Suppressor macrophage (primary cell): ENCODE measurements at places on chromosomes 12 and 14.
A peak's percentile ranks its signal among the peaks of the same experiment; 100 is the strongest.

GRCh38 chr14:76937181-76938091, 91.1 kb downstream of the IRF2BPL start:
- peak; percentile 37 for DNase-seq

GRCh38 chr12:121181181-121181580, 28.7 kb upstream of the P2RX4 start:
- no peak for DNase-seq

DNA sequence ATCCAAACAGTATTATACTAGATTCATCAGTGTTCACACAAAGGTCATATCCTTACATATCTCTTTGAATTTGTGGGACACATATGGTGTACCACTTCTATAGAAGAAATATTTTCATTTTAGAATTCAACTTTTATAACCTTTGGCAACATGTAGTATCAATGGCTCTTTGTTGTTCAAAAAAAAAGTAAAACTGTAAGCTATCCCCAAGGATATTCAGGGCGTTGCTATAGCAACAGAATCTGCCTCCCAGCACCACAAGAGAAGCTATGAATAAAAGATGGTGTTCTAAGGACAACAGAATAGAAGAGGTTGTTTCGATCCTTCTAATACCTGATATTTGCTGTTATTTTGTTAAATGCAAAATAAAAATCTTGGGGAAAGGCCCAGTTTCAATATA, 139.3 kb downstream of the BRMS1L start:
- DNase-seq, result no peak

DNA sequence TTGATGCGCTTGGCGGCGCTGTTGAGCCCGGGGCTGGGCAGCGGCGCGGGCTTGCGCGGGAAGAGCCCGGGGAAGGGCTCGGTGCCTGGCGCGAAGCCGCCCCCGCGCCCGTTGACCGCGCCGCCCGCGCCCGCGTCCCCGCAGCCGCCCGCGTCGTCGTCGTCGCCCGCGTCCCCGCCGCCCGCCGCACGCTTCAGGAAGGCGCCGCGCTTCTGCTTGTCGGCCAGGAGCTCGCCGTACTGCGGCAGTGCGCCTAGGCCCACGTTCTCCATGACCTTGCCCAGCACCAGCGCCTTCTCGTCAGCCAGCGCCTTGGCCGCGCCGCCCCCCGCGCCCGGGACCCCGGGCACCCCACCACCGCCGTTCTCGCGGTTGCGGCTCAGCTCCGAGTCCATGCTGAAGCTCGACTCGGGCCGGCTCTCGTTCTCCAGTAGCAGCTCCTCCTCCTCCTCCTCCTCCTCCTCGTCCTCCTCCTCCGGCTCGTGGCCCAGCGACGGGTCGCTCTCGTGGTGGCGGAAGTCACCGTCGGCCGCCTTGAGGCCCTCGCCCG, 97.2 kb downstream of the BCL11B start:
- no peak for DNase-seq

DNA sequence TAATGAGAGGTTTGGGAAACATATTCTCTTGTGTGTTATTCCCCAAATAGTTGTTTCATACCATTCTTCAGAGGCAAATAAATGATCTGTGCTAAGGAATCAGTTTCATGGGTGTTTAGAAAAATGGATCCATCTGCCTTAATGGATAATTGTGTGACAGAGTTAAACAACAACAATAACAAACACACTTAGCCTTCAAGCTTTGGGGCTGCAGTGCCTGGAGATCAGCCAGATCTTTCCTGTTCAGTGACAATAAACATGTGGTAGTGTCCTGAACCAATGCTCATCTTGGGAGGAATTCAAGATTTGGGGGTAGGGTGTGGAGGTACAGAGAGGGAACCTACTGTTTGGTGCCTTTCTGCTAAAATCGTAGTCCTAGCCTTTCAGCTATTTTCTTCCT, 93.7 kb upstream of the PRICKLE1 start:
- DNase-seq, result no peak

- no peak for DNase-seq
Measured at GRCh38 chr12:97316321-97316720, 146.3 kb upstream of the RMST start.

DNA sequence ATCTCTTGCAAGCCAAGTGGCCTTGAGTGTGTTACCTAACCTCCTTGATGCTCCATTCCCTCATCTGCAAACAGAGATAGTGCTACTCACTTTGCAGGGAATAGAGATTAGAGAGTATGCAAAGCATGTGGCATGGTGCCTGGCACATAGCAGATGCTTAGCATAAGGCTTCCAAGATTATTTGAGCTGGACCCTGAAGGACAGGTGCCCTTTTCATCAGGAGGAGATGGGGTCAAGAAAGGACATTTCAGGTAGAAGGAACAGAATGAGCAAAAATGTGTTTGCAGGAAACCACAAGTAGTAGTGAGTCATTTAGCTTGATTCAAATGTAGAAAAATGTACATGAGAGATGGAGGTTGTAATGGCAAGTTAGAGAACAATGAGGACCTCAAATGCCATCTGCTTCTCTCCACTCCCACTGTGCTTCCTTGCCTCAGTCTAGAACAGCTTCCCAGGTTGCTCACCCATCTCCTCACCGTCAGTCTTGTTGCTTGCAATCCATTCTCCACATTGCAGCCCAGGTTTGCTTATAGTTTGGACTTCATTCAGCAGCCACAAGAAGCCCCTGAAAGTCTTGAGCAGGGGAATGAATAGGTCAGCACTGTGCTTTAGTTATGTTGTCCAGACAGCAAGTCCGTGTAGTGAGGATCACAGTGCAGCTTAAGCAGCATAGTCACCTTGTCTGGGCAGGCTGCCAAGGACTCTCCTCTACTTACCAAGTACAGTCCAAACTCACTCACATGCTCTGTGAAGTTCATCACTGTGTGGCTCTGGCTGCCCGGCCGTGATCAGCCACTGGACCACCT, 536.3 kb upstream of the CCDC196 start:
- no peak for DNase-seq

DNA sequence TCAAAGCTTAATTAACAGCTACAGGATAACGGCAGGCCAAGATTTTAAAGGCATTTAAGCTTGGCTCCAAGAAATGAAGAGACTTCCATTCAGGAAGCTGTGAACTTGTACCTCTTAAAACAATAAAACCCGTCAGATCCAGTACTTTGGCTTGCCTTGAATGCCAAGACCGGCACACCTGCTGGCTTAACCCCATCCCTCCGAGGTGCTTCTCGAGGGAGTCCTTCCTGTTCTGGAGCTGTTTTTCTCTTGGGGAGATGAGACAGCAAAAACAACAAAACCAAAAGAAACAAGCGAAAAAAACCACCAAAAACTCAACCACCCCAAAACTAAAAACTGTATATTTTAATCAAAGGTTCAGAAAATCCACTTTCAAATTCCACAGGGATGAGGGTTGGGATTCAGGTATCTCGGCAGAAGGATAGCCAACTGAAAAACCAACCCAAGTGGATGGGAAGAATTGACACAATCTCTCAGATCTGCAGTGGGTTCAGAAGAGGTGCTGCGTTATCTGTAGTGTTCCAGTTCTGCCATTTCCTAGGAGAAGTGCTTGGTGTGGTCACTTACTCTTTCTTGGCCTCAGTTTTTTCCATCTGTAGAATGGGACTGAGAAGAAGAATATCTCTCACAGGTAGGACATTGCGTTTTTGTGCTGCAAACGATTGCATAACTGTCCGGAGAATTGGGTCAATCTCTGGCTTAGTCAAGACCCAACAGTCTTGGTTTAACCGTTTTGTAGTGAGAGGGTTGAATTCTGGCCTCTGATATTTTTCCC, 420.1 kb downstream of the VRK1 start:
- DNase-seq, result no peak

- DNase-seq, result no peak
Measured at GRCh38 chr14:24088095-24088494, 6.0 kb upstream of the PCK2 start.

DNA sequence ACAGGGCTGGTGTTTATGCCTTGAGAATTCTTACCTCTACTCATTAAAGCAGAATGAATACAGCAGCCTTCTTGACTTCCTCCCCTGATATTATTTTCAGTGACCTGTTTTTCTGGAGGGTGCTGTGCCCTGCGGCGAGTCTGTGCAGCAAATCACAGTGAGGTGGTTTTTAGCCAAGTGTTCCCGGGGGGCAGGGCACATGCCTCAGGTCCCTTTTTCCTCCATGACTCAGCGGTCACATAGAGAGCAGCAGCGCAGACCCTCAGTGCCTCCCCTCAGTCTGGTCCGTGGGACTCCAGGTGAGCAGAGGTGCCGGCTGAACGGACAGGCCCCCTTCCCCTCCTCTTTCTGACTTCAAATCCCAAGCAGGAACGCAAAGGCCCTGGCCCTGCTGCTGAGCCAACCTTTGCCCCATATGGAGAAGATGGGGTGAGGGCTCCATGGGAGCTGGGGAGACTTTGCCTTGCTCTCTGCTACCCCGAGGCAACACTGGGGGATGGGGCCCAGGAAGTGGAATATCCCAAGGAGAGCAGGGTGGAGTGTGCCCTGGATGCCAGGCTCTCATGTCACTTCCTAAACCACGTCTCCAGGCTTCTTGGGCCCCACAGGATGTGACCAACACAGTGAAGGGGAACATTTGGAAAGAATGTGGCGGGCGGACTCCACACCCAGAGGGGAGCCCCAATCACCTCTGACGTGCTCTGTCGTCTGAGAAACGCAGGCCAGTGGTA, 90.0 kb downstream of the DHRS2 start:
- no peak for DNase-seq

- peak; percentile 84 for DNase-seq
Measured at GRCh38 chr14:74973003-74973653, 17.7 kb upstream of the PGF start.

GRCh38 chr14:100556936-100557505, 30.2 kb downstream of the BEGAIN start:
- DNase-seq, result no peak

- peak; percentile 14 for DNase-seq
Measured at GRCh38 chr12:112381406-112381882, 787 bp downstream of the HECTD4 start.

DNA sequence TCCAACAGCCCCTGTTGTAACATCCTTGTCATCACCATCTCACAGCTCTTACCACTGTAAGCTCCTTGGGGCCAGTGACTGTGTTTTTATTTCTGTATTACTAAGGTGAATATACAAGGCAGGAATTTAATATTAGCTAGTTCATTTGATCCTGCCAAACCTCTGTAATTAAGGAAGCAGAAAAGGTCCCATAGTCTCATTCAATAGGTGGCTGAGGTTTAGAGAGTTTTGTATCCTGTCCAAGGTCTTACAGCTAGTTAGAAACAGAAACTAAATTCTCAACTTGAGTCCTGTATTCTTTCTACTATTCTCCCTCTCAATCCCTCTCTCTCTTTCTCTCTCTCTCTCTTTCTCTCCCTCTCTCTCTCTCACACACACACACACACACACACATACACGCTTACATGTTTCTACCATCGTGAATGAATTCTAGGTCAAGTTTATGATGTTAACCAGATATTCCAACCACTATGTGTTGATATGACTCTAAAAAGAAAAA, 543 bp upstream of the GLIPR1 start:
- peak; percentile 31 for DNase-seq

DNA sequence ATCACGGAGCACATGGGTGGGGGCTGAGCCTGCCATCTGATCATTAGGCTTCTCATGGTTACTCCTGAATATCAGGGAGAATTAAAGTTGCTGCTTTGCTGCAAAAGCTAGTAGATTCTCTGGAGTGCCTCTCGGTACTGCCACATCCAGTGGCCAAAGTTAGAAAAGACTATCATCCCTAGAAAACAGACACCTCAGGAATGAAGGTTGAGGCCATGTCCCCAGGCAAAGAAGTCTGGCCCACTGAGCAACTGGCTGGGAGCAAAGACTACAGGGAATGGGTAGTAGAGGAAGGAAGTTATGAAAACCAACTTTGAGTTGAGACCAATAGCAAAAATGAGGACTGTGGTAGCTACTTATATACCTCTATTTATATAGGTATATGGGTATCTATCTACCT, 258.7 kb downstream of the EFCAB11 start:
- DNase-seq, result no peak

- DNase-seq, result peak; percentile 54
Measured at GRCh38 chr12:19915392-19916195, 452.7 kb upstream of the PDE3A start.

DNA sequence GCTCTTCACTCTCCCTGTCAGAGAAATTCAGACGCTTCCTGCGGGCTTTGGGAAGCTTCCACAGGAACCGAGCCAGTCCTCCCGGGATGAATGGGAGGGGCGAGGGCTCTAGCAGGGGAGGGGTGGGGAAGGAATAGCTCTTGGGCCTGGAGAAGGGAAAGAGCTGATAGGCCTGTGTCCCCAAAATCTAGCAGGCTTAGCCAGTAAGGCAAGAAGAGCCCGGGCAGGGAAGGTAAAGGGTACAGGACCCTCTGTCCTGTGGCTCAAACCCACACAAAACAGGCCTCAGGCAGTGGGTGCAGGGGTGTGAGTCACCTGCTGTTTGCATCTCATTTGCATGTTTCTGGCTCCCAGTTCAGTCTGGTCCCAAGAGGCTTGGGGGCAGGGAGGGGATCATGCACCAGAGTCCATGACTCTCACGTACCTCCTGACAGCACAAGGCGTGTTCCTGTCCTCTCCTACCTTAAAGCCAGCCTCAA, 8.7 kb upstream of the SMUG1 start:
- DNase-seq, result no peak

GRCh38 chr14:68574906-68575305, 218.0 kb downstream of the ZFP36L1 start:
- no peak for DNase-seq

- no peak for DNase-seq
Measured at GRCh38 chr14:99134516-99135046, 137.4 kb downstream of the BCL11B start.

DNA sequence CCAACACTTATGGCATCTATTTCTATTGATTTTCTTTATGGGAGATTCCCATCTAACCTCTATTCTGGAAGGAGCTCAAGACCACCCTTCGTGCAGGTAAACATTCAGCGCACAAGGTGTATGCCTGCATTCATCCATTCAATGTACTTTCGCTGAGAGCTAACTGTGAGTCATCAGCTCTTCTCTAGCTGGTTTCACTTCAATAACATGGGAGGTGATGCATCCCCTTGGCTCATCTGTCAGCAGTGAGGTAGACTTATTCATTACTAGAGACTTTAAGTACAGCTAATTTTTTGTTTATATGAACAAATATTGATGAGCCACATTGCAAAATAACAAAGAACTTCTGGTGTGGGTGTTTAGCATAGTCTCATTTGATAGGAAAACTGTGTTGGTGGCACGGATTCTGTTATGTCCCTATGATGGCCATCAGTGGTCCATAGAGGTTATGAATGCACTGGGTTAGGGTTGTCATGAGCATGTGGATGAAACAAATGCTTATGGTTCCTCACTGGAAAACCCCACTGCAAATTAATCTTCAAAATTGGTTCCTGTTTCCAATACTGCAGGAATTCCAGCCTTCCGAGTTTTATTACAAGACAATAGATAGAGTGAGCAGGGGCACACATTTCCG, 1151.0 kb downstream of the BCL11B start:
- DNase-seq, result no peak

DNA sequence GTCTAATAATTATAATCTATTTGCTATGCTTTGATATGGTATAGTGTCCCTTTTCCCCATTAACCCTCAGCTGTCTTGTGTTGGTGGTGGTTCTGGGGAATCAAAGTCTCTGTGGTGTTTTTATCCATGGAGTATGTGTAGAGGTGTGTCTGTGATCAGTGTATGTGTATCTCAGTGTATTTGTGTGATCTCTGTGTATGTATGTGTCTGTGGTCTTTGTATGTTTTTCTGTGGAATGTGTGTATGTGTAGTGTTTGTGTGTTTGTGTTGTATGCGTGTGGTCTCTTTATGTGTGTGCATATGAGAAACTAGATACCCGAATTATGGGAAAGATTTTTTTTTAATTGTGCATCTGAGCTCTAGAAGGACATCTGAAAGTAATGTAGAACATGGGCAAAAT, 1.1 kb downstream of the GPR33 start:
- no peak for DNase-seq
